ENCODE measurements at places on chromosomes 11 and 22.
A peak's percentile ranks its signal among the peaks of the same experiment; 100 is the strongest.

DNA sequence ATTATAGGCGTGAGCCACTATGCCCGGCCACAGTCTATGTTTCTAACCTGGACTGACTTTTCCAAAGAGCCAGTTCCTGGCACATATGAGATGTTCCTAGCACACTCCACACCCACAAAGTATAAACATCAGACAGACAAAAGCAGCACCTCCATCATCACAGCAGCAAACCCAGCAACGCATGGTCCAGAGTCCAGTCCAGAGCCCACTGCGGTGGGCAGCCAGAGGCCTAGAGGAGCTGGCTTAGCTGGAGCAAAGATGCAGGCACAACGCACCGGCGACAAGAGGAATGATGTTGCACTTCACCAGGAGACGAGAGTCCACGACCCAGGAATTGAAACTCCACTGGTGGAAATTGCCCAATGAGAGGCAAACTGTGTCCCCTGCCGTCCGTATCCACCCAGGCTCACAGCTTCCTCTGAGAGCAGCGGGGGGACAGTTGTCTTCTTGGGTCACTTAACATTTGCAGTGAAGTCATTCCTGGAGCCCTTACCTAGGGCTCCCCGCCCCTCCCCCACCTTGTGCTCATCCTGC lies 36.6 kb downstream of the RPS6KA4 start:
- DNase-seq: no peak

DNA sequence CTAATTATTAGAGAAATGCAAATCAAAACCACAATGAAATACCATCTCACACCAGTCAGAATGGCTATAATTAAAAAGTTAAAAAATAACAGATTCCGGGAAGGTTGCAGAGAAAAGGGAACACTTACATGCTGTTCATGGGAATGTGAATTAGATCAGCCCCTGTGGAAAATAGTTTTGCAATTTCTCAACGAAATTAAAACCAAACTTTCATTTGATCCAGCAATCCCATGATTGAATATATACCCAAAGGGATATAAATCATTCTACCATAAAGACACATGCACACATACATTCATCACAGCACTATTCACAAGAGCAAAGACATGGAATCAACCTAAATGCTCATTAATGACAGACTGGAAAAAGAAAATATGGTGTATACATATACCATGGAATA lies 32.5 kb downstream of the NOX4 start:
- no peak for DNase-seq

DNA sequence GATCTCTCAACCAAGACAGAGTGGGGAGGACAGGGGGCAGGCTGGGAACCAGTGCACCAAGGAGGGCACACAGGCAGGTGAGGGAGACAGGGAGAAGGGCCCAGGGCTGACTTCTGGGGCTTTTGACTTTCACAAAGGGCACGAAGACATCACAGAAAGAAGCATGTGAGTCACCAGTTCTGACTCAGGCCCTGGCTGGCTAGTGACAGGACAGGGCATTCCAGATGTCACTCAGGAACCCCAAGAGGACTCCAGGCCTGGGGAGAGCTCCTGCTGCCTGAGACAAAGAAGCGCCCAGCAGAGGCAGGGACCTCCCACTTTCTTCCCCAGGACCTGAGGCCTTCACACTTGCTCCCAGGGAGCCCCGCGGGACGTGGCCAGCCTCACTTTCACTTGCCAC lies 497.2 kb downstream of the BUD13 start:
- no peak for DNase-seq

DNA sequence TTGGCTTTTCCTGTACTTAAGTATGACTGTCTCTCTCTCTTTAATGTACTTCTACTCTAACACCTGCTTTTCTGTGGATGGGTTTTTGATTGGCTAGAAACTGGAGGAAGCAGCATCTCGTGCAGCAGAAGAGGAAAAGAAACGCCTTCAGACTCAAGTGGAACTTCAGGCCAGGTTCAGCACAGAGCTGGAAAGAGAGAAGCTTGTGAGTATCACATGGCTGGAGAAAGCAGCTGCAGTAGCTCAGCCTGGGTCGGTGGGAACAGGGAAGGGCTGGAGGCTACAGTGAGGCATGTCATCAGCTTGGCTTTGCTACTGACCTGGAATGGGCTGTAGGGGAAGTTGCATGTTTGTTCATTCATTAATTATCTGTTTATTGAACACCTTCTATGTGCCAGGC lies 74.2 kb downstream of the SWAP70 start:
- DNase-seq: no peak

DNA sequence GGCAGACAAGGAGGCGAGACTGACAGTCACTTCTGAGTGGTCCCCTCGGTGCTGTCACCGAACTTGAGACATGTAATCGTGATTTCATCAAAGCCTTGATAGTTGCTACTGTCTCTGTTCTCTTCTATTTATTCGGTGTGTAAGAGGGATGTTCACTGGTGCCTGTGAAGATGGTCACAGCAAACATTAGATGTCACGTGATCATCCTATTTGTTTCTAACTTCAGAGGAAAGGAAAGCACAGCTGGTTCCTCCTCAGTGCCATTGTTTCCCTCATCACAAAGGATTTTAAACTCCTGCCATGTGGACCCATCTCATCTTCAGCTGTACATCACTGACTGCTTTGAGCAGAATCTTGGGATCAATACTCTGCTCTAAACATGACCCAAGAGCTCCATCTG lies 73.1 kb upstream of the CLMP start:
- no peak for DNase-seq

GRCh38 chr22:25110846-25111578 lies 88.6 kb upstream of the CRYBB3 start:
- peak; percentile 77 for DNase-seq

DNA sequence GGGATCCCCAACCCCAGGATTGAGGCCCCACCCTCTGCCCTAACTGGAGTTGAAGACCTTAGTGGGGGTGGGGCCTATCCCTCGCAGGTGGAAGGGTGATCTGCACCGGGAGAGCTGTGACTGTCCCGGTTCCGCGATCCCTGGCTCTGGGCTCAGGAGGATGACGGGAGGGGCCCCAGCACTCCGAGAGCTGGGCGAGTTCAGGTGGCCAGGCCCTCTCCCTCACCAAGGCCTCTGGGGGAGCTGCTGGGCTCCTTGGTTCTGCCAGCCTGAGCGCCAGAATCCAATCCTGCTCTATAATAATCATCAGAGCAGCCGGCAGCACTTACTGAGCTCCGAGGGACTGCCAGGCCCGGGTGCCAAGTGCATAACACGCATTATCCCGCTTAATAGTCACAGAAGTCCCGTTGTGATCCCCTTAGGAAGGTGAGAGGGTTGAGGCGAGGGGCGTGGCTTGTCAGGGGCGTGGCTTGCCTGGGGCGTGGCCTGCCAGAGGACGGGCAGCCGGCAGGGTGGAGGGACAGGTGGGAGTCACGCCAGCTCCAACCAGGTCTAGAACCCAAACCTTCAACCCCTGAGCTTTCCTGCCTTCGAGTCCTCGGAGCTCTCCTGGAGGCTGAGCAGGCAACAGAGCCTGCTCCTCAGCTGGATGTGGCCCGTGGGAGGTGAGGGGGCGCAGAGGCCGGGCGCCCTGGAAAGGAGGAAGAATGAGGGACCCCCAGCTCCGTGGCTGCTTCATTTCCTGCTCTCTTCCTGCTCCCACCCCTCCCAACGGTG lies 7.3 kb upstream of the SYT7 start:
- DNase-seq: no peak
